ENCODE measurements at places on chromosomes 7 and 10.
A peak's percentile ranks its signal among the peaks of the same experiment; 100 is the strongest.

DNA sequence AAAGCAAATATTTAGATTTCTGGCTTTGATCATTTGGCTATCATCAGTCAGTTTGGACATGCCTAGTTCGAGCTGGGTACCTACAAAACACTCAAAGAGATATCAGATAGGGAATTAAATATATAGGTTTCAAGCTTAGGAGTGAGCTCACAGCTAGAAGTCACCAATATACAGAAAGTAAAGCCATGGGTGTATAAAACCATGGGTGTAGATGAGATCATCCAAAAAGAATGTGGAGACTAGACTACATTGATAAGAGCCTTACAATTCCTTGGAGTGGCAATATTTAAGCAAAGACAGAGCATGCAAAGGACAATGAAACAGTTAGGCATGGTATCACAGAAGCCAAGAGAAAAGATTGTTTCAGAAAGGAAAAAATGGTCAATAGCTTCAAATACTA lies 7.2 kb upstream of the RALA start:
- DNase-seq: no peak

- DNase-seq: no peak
Observed at GRCh38 chr7:21251151-21251800, 176.6 kb upstream of the SP4 start.

- DNase-seq: no peak
Observed at GRCh38 chr10:30903397-30904138, 128.1 kb downstream of the ZNF438 start.

DNA sequence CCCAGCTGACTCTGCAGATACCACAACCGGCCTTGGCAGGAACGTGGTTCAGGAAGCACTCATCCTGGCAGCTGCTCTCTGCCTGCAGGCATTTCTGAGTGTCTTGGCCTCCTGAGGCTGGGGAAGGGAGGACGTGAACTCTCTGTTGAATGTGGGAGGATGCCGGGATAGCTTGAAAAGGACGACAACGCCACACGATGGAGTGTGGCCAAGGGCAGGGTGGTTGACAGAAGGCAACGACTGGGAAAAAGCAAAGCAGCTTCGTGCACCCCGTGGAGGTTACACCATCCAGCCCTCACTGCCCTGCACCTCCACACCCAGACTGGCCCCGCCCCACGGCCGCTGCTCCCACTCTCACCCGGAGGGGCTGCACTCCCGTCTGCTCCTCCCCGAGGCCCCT lies 466.1 kb upstream of the FOXK1 start:
- no peak for DNase-seq

GRCh38 chr10:118020365-118020764 lies 26.4 kb downstream of the RAB11FIP2 start:
- no peak for DNase-seq

DNA sequence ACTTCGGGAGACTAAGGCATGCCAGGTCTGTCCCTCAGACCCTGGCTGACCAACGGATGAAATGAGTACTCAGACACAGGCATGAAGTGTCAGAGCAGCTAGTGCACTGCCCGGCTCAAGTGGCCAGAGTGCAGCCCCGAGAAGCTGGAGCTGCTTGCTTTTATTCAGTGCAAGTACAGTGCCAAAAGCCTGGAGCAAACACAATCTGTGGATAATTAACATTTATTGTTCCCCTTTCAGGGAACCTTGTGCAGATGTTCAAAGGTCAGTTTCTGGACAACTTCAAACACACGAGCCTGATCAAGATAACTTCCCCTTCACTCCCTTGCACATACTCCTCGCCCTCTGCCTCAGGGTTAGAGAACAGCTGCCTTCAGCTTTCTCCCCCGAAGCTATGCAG lies 7.9 kb upstream of the ATE1 start:
- DNase-seq: no peak

GRCh38 chr10:47451998-47452494 lies 31.9 kb downstream of the ANXA8 start:
- no peak for DNase-seq

DNA sequence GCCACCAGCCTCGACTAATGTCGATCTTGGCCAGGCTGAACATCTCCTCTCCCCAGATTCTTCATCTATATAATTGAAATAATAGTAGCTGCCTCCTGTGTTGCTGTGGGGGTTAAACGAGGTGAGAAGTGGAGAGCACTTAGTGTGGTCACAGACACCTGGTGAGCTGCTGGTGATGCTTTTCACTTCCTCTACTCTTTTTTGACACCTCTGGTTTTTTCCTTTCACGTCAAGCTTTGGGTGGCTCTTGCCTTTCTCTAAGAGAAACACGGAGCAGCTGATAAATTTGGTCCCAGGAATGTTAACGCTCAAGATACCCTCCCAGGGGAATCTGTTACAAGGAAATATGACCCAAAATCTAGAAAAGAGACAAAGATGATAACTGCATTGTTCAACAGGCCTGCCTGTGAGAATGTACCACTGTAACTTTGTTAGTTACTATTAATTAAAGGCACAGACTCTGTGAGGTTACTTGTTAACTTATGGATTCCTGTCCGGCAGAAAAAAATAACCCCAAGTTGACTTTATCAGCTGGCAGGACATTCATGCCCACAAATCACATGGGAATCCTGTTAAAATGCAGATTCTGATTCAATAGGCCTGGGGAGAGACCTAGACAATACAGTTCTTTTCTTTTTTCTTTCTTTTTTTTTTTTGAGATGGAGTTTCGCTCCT lies 9.5 kb upstream of the NPFFR1 start:
- no peak for DNase-seq

GRCh38 chr7:100895701-100895955 lies at the start of gene ACHE:
Gene ACHE (minus strand): TSS chr7:100895888. CDS start chr7:100894232, 1,656 bp downstream.
- no peak for DNase-seq

DNA sequence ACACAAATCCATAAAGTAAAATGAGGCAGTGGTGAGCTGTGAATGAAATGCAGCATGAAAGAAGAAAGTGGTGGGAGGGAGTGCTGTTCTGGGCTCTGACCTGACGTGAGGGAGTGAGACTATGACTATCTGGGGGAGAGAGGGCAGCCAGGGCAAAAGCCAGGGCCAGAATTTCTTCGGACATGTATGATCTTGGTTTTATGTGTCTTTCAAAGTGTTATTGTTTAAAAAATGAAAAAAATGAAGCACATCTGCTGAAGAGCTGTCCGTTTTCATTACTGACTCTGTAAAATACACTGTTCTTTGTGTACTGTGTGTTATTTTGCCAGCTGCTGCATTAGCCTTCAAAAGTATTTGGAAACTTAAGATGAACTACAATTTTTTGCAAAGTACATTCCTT lies 70.2 kb upstream of the KLF14 start:
- DNase-seq: no peak

GRCh38 chr7:129886167-129886817 lies 66.5 kb downstream of the UBE2H start:
- no peak for DNase-seq

GRCh38 chr10:95756041-95756761 lies at the start of gene ENTPD1:
Gene ENTPD1 (plus strand): TSS chr10:95756163. CDS start chr10:95756240, 77 bp downstream.
- no peak for DNase-seq

- no peak for DNase-seq
Observed at GRCh38 chr7:112370436-112370835, 79.8 kb upstream of the IFRD1 start.

DNA sequence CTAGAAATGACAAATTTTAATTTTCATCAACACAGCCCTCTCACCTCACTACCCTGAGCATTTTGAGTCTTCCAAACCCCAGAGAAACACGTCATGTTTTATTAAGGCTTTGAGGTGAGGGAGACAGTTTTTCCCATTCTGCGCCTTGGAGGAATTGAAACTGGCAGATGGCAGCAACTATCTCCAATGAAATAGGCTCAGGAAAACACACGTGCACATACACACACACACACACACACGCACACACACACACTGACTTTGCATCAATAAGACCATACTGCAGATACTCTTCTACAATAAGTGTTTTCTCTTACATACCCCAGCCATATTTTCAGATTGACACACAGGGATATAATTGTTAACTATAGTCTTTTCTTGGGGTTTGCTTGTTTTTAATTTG lies 3.2 kb upstream of the SFTPA2 start:
- no peak for DNase-seq

DNA sequence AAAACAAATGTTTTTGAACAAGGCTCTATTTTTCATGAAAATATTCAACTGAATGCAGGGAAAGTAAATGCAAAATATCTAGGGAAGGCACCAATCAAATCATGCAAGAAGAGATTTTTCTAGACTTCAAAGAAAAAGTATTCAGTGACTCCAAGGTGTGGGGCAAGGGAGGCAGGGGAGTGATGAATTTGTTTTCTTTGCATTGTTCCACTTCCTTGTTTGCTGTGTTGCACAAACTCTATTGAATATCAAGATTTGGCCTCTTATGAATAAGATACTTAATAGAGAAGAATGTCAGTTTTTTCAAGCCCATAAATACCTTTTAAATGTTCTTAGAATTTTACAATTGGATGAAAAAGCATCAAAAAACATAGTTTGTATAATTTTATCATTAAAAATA lies 26.4 kb downstream of the STEAP1 start:
- no peak for DNase-seq

GRCh38 chr7:42671627-42672026 lies 240.2 kb downstream of the C7orf25 start:
- peak; percentile 75 for DNase-seq

DNA sequence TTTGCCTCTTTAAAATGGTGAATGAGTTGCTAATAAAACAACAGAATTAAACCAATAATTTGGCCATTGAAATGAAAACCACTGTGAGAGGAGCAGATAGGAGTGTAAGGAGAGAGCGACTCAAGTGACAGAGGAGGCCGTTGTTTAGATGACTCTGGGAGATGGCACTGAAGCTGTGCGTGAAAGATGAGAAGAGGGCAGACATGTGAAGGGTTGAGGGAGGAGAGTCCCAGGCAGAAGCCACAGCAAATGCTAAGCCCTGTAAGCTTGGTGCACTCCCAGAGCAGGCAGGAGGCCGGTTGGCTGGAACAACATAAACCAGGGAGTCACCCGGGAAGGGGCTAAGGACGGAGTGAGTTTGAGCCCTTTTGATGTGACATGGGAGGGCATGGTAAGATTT lies 814 bp upstream of the OPALIN start:
- no peak for DNase-seq
